ENCODE measurements at places on chromosomes 6 and 20.

DNA sequence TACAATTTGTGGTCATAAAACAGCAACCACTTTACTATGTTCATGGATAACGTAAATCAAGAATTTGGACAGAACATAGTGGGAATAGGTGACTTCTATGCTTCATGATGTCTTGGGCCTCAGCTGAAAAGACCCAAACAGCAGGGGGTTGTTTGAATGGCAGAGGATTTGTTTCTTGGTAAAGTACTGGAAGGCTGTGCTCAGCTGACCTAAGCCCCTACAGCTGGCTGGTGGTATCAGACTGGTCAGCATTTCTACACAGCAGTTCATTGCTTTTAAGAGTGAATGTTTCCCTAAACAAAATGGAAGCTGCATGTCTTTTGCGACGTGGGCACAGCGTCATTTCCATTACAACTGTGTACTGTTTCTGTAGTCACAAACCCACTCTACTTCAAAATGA, 148.5 kb upstream of the DEFB112 start:
- DNase-seq = no peak

- DNase-seq = no peak
Observed at GRCh38 chr20:55582498-55582897, 422.8 kb downstream of the CBLN4 start.

DNA sequence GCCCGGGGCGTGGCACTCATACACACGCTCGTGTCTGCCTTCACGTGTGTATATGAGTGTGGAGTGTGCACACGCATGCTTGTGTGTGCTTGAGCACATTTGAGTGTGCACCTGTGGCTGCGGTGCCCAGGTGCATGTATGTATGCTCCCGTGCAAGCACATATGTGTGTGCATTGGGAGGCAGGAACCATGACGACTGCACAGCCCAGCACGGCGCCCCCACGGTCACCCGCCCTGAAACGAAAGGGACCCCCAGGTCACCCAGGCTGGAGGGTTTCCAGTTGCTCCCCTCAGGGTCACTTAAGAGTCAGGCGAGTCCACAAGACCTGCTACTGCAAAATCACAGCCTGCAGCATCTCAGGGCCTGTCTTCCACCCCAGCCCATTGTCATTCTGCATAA, 94.7 kb downstream of the YTHDF1 start:
- no peak for DNase-seq

DNA sequence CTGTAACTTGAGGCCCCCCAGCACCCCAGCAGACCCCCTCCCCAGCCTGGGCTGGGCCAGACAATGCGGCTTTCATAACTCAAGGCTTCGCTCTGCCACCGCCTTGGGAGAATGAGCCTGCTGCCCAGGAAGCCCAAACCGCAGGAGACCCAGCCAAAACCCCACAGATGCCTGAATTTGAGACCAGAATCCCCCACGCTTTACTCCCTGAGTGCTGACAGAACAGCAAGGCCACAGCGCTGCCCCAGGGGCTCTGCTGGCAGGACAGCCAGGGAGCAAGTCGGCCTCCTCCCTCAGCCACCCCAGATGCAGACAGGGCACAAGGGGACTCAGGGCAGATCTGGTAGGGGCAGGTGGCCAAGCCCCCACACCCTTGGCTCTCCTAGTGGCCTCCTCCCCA, 2.2 kb downstream of the MDFI start:
- DNase-seq = no peak

DNA sequence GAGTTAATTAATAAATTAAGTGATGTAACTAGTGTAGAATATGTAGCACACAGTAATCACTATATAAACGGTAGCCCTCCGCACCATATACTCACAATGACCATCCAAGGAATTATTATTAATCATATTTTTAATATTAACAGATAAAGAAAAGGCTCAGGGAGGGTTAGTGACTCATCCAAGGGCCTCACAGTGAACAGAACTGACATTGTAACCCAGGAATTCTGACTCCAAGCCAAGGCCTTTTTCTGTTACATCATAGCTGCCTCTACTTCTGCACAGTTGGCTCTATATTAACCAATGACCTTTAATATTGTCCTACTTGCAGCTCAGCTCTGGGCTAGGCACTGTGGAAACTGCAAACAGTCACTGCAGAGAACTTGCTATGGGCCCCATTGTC, 117.5 kb upstream of the SIRPG start:
- no peak for DNase-seq

Data from dermis blood vessel endothelial cell (primary cell).